ENCODE measurements at places on chromosomes 4 and X. TPM values are rescaled to one million over a fixed set of nuclear protein-coding genes. Genes with fewer than 3 reads are reported as not detected.

PABPC1L2A gene
- not detected for total RNA-seq

CLIC2 gene
- 0.26 TPM for total RNA-seq

SPANXC gene
- not detected for total RNA-seq

RHOXF2B gene
- not detected for total RNA-seq

STS gene
- 2.1 TPM for total RNA-seq

CAPN6 gene
- total RNA-seq: not detected

BEX1 gene
- 0.69 TPM for total RNA-seq

FBXW7 gene
- 54.3 TPM for total RNA-seq

ARHGAP36 gene
- total RNA-seq: not detected

PABPC4L gene
- total RNA-seq: not detected

PI4K2B gene
- 38.9 TPM for total RNA-seq

WWC2 gene
- total RNA-seq: 0.80 TPM

MAP7D2 gene
- 0.53 TPM for total RNA-seq

TCP11X2 gene
- total RNA-seq: not detected

TMSB15C gene
- total RNA-seq: 2.1 TPM

ALB gene
- not detected for total RNA-seq

CDS1 gene
- 0.44 TPM for total RNA-seq

TEX13D gene
- 0.29 TPM for total RNA-seq

IQSEC2 gene
- 0.29 TPM for total RNA-seq

RAB39B gene
- 12.0 TPM for total RNA-seq

SULT1B1 gene
- 0.20 TPM for total RNA-seq

USP26 gene
- not detected for total RNA-seq

GCNA gene
- 3.9 TPM for total RNA-seq

FGF13 gene
- not detected for total RNA-seq

CTAG2 gene
- 47.3 TPM for total RNA-seq
